ENCODE measurements at places on chromosomes 1 and 21.
A peak's percentile ranks its signal among the peaks of the same experiment; 100 is the strongest.

DNA sequence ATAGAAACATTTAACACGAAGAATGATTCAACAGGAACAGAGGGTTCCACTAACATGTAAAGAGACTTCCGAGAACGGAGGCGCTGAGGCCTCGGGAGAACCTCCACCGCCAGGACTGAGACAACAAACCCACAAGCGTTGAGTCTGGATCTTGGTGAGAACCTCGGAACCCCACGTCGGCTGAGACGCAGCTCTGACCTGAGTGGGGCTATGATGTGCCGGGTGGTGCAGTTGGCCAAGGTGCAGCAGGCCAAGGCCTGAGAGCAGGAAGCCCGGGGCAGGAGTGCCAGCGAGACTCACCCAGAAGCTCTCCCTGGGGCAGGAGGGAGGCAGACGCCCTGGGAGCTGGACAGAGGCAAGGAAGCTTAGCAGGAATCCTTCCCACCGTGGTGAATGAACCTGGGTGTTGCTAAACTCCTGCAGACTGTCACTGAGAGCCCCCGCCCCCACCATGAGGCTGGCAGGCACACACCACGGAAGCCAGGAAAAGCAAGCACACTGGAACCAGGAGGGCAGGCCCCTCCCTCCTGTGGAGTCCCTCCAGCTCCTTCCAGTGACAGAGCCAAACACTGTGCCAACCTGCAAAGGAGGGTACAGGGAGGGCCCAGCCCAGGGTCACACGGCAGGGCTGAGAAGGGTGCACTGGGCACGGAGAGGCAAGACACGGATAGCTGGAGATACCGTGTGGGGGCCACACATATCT lies 34.8 kb downstream of the WDR4 start:
- DNase-seq, result no peak

GRCh38 chr1:10291705-10292104 lies 81.3 kb downstream of the KIF1B start:
- no peak for DNase-seq

GRCh38 chr1:201707656-201708055 lies 121.3 kb upstream of the IPO9 start:
- no peak for DNase-seq

GRCh38 chr1:239870194-239870593 lies 221.5 kb upstream of the FMN2 start:
- no peak for DNase-seq

GRCh38 chr1:46204406-46204742 lies 1.2 kb downstream of the LURAP1 start:
- DNase-seq, result no peak

- no peak for DNase-seq
Measured at GRCh38 chr1:197801111-197801482, 25.8 kb upstream of the DENND1B start.

DNA sequence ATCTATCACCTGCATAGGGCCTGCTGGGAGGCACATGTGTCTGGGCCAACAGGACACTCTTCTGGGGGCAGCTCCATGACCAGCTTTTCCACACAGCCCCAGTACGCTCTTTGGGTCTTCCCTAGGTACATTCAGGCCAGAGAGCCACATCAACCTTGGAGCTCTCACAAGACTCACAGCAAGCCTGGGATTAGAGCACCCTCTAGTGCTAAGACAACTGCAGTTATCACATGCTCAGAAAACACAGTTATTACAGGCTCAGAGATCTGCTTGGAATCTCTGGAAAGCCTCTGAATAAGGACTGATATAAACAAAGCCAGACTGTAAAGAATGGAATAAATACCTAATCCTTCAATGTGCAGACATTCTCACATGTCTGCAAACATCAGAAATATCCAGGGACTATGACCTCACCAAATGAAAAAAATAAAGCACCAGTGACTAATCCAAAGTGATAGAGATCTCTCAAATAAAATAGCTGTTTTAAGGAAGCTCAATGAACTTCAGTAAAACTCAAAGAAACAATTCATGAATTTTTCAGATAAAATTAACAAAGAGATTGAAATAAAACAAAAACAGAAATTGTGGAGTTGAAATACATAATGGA lies 563.9 kb upstream of the NR5A2 start:
- no peak for DNase-seq

DNA sequence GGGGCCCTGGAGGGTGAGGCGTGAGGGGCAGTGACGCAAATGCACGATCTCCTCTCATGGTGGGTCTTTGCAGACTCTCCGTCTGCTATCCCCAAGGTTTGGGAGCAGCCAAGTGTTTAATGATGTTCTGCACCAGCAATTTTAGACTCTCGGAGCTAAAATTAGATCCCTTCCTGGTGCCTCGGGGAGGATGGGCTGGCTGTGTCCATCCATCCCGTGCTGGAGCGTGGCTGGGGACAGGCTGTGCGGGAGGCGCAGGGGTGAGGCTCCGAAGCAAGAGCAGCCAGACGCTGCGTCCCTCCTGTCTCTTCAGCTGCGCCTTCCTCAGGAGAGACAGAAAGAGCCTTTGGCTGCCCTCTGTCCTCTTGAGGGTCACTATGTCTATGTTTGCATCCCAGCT lies 387.6 kb downstream of the CAMTA1 start:
- no peak for DNase-seq

- peak; percentile 73 for DNase-seq
Measured at GRCh38 chr1:145889722-145890121, 4.1 kb upstream of the ANKRD35 start.

DNA sequence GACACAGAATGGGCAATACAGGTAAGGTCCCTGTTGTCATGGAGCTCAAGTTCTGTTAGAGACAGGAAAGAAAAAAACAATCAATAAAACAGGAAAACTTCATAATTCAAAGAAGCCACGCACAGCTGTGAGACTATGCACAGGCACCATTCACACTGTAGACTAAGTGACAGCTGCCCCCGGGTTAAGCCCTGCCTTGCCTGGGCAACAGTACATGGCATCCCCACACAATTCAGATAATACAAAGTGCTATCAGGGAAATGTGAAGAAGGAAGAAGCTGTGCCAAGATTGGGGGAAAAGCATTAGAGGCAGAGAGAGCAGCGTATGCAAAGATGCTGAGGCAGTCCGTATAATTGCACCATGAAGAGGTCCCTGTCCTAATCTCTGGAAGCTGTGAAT lies 9.0 kb upstream of the KCNE2 start:
- no peak for DNase-seq

- DNase-seq, result no peak
Measured at GRCh38 chr1:101193733-101194169, 43.1 kb upstream of the S1PR1 start.

GRCh38 chr1:245754463-245754961 lies 599.7 kb downstream of the KIF26B start:
- no peak for DNase-seq

- no peak for DNase-seq
Measured at GRCh38 chr1:230916587-230917283, 48.4 kb upstream of the C1orf198 start.

- DNase-seq, result no peak
Measured at GRCh38 chr1:109268431-109269211, 14.3 kb downstream of the PSRC1 start.

DNA sequence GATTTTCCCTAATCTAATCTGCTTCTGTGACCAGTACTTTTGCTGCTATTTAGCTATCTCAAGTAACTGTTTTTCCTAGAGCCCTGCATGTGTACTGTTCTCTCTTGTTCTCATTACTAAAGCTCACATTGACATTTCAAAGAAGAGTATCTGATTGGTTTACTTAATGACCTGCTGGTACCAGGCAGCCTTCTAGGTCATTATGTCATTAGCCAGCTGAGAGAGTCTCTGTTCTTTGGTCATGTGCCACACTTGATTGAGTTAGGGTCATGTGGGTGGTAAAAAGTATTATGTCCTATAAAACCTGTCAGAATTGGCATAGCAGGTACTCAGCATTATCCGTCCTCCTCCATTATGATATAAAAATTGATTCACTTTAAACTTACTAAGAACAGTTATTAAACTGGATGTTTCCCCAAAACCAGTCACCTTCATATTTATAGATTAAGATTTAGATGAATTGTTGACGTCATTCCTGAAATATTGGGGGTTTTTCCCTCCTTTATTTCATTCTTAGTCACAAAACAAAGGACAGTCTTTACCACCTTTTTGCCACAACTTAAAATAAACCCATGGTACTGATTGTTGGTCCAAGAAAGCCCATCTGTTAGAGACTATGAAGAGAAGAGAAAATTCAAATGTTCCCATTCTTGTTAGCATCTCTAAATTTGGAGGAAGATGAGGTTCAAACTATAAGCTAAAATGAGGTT lies 22.2 kb downstream of the FNDC5 start:
- no peak for DNase-seq

- no peak for DNase-seq
Measured at GRCh38 chr1:65412984-65413375, 7.5 kb upstream of the LEPR start.

GRCh38 chr1:166692346-166692745 lies 146.9 kb upstream of the POGK start:
- no peak for DNase-seq

GRCh38 chr1:172470149-172470548 lies 26.3 kb upstream of the PIGC start:
- no peak for DNase-seq

- peak; percentile 91 for DNase-seq
Measured at GRCh38 chr1:206672011-206672688, 12.6 kb upstream of the MAPKAPK2 start.

DNA sequence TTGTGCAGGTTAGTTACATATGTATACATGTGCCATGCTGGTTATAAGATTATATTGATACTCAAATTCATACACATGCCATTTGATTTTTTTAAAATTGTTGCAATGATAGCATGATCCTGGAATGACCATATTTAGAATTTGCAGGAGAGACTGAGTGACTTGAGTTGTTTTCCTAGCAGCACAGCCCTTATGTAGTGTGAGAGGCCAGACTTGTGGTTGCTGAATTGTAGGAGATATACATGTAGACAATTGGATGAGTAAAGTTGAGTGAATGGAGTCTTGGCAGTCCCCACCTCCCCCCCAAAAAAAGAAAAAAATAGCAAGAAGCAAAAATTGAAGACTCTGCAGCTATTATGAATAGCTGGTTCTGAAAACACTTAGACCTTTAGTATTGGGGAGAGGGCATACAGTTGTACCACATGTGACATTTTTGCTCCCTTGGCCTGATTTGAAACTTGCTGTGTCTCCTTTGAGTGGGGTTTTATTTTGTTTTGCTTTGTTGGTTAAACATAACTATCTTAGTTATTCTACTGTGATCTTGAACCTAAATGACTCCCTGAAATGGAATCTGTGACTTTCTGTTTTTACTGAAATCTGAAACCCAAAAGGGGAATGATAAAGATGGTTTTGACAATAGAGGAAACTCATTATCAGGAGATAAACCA lies 280.3 kb downstream of the HMCN1 start:
- DNase-seq, result no peak

DNA sequence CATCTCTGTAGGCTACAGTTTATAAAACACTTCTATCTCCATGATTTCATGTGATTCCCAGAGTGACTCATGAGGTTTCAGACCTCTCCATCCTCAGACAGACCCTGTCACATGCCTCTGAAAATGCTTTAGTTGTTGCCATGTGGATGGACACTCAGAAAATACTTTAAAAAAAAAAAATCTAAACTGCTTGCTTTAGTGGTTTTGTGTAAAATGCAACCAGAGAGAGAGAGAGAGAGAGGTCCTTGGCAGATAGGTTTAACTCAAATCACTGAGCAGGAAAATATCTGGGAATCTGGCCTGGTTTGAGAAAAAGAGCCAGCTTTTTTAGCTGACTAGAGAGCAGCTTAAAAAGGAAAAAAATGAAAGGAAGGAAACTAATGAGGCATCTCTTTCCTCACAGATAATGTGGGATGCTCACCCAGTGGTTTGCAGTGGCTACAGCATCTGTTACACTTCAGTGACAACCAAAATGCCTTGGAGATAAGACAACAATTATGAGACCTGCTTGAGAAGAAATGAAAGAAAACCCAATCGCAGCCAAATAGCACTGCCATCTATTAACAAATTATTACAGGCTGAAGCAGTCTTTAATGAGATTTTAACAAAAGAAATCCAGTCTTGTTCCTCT lies 54.6 kb upstream of the SYT14 start:
- no peak for DNase-seq

GRCh38 chr1:56806804-56807203 lies 12.4 kb downstream of the FYB2 start:
- no peak for DNase-seq

DNA sequence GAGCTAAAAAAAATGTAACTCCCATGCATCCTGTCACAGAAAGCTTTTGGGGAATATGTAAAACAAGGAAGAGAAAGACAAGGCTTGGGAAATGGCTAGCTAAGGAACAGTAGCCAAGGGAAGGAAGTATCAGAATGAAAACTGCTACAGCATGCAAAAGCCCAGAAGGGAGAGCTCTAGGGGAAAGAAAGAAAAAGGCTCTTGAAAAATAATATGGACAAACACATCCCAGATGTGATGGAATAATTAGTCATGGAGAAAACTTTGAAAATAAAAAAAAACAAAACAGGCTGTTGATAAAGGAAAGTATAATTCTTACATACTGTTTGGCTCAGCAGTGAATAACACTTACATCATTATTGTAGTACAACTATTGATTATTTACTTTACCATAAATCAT lies 47.9 kb upstream of the VCAM1 start:
- DNase-seq, result no peak

- no peak for DNase-seq
Measured at GRCh38 chr1:205907794-205908193, 35.5 kb downstream of the SLC26A9 start.

GRCh38 chr1:2098301-2098698 lies 48.1 kb downstream of the PRKCZ start:
- DNase-seq, result no peak

- no peak for DNase-seq
Measured at GRCh38 chr1:30406996-30407864, 316.2 kb downstream of the MATN1 start.

GRCh38 chr1:157496121-157496526 lies 56.2 kb downstream of the FCRL5 start:
- no peak for DNase-seq

DNA sequence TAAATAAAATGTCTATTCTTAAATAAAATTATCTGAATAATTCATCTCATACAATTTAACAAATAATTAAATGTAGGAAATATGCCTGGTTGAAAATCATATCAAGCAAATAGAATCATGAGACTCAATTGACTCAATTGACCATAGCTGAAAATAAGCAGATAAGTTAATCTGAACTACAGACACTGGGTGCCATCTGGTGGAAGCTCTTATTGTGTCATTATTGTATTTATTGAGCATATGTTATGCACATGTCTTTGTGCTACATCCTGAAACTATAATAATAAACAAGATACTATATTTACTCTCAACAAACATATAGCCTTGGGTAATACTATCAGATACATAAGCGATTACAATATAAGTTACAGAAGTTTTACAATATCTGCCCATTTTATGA lies 41.0 kb downstream of the BRINP3 start:
- DNase-seq, result no peak

DNA sequence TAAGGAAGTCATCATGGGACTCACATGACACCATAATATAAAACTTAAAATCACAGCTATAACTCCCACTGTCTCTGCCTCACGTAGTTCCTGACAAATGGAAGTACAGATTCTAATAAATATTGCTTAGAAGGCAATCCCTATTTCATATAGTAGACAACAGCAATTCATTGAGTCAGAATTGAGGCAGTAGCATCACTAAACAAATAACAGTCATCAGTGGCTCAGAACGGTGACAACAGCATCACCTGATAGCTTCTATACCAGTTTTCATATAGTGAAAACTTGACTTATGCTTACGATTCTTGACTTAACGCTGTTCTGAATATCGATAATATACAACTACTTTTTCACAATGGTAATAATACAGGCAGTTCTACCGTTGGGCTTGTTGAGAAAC lies 12.0 kb downstream of the TARBP1 start:
- no peak for DNase-seq

Measured in NCI-H187 (cell line).